Kidney (tissue), 22 donors: ENCODE measurements at places on chromosomes 6 and 20. TPM values are rescaled to one million over a fixed set of nuclear protein-coding genes. Genes with fewer than 3 reads are reported as not detected.

PRICKLE4 gene
- total RNA-seq: 6.5 TPM

PRPH2 gene
- 1.6 TPM for total RNA-seq

PSMB9 gene
- total RNA-seq: 56.6 TPM

GRCh38 chr6:39339096-39339867 is 16.8 kb upstream of the KCNK16 start:
- DNase-seq: no peak

GRCh38 chr20:52087471-52087870 is 104.1 kb downstream of the ZFP64 start:
- no peak for DNase-seq

DNA sequence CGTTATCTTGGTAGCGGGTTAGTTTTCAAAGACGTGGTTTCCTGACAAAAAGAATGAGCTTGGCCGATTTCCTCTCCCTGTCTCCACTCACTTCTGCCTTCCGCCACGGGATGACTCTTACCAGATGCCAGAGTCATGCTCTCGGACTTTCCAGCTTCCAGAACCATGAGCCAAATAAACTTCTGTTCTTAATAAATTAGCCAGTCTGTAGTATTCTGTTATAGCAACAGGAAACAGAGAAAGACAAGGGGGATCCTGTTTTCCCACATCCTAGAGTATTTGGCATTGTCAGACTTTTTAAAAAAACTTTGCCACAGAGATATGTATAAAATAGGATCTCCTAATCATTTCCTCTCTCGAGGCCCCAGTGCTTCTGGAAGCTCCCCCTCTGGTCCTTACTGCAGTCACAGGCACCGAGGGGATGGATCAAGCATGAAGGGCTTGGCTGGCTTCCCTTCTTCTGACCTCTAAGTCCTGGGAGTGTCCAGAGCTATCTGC is 84.9 kb upstream of the NAA20 start:
- no peak for DNase-seq

- DNase-seq: peak; percentile 83
Measured at GRCh38 chr20:3681931-3682781, at the start of gene ADAM33. TSS of gene ADAM33 (minus strand) at chr20:3682010. CDS start at chr20:3682004, 6 bp downstream.
